ENCODE measurements at places on chromosomes 13 and 19.

DNA sequence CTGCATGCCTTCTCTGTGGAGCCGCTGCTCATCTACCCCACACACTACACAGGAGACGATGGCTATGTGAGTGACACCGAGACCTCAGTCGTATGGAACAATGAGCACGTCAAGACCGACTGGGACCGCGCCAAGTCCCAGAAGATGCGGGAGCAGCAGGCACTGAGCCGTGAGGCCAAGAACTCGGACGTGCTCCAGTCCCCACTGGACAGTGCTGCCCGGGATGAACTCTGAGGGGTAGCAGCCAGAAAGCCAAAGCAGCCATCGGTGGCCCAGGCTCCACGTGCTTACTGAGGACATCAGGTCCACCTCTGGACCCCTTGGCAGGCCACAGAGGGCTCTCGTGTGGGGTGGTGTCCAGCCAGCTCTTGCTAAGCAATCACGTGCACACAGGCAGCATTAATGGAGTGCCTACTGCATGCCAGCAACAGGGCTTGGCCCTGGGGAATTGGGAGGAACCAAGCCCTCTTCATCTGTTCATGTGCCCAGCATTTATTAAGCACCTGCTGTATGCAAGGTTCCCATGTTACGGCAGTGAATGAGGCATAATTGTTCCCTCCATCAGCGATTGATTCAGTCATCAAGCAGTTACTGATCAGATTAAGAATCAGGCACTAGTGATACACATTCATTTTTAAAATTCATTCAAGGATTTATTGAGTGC, 25.9 kb downstream of the COLGALT1 start:
- DNase-seq, result no peak

GRCh38 chr19:28898249-28898648, 314.7 kb downstream of the UQCRFS1 start:
- DNase-seq, result no peak

GRCh38 chr13:29292045-29292444, 303.4 kb downstream of the SLC7A1 start:
- DNase-seq, result no peak

GRCh38 chr13:106246242-106246641, 289.2 kb downstream of the EFNB2 start:
- no peak for DNase-seq

All from right cardiac atrium (tissue), 5 donors.